ENCODE measurements at places on chromosomes 5 and 9.

DNA sequence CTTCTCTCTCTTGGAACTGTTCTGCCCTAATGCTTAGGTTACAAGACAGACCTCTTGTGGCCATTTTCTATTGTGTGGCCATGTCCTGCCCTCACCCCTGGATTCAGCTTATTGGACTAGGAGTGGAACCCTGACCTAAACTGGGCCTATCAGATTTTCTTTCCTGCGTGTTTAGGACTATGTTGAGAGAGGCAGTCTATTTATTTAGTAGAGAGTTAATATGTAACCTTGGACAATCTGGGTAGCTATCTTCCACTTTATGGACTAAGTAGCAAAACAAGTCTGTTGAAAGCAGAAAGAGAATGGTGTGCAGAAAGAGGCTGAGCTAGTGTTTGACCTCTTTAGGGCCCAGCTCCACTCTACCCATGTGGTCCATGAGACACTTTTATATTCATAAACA is 82.6 kb upstream of the SMIM32 start:
- no peak for DNase-seq

GRCh38 chr5:178381921-178382695 is 149.5 kb upstream of the PHYKPL start:
- no peak for DNase-seq

GRCh38 chr9:136657974-136658848 is 4.5 kb upstream of the EGFL7 start:
- DNase-seq, result no peak

GRCh38 chr5:98827161-98827560 is 53.7 kb downstream of the RGMB start:
- DNase-seq, result no peak

- peak; percentile 2 for DNase-seq
Observed at GRCh38 chr5:180093651-180094382, 22.3 kb upstream of the RNF130 start.

DNA sequence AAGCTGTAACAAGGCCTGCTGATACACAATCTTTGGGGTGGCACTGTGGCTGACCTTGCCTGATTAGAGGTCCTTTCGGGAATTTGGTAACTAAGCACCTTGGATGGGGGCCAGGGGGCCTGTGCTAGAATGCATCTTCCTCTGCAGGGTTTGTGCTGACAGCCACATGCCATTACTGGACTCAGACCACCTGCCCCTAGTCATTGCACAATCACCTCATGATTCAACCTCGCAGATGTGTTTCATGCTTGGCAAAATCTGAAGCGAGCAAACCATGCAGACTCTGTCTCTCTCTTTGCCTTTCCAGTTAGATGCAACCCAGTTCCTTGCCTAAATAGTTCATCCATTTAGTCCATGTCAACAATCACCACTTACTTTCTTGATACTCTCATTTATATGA is 96.5 kb upstream of the ERCC6L2 start:
- DNase-seq, result no peak

DNA sequence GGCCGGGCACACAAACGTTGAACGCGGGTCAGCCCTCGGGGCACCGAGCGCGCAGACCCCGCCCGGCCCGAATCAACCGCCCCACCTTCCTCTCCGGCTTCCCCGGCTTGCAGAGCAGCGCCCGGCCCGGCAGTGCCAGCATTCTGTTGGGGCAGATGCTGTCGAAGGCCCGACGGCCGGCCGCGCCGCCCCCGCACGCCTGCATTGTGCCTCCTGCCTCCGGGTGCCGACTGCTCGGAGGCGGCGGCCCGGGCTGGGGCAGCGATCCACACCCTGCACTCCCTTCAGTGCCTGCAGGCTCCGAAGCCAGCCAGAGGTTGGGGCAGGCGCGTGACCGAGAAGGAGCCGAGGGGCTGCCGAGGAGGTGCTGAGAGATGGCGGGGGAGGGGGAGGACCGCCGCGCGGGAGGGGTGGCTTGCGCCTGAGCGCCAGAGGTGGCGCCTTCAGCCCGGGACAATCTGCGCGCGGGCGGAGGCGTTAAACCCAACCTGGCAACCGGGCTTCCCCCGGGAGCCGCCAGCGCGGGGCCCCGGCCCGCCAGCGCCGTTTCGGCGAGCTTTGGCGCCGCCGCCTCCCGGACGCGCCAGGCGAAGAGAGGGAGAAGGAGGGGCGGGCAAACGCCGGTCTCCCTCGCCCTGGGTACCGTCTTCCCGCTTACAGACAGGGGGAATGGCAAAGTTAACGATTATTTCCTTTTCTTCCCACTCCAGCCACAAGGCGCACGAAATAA is at the start of gene MCIDAS:
Gene MCIDAS, minus strand, starts transcription at position 382 of the 730 bp plus-strand sequence. Its CDS starts 177 bp downstream, at position 205.
- DNase-seq, result peak; percentile 56

DNA sequence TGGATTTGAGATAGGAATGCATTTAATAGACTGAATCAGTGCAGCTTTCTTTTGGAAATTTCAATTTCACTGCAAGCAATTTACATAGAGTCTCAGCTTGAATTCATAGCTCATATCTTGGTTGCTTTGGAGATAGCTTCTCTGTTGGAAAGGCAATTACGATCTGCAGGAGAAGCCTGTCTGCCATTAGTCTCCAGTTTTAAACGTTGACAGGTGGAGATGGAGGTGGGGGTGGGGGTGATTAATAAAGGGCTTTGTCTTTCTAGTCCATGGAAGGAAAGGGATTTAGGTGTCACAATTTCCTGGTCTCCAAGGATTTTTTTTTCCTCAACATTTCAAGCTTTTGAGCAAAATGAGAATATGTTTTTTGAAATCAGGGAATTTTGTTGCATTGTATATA is 184.7 kb downstream of the CARTPT start:
- no peak for DNase-seq

DNA sequence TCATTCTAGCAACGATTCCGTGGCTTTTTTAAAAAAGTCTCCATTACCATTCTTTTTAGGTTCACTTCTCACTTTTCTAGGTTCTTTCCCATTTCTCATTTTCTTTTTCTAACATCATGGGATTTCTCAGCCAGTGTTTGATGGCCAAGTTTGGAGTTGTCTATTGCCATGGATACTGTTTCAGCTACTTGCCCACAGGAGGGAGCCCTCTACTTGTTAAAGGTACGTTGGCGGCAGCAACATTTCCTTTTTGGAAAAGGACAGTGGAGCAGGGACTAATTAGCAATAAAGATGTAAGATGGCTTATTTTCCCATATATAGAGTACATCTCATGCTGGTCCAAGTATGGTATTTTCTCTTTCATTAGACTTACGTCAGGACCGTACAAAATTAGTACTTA is 2257.5 kb upstream of the C9orf72 start:
- DNase-seq, result no peak

DNA sequence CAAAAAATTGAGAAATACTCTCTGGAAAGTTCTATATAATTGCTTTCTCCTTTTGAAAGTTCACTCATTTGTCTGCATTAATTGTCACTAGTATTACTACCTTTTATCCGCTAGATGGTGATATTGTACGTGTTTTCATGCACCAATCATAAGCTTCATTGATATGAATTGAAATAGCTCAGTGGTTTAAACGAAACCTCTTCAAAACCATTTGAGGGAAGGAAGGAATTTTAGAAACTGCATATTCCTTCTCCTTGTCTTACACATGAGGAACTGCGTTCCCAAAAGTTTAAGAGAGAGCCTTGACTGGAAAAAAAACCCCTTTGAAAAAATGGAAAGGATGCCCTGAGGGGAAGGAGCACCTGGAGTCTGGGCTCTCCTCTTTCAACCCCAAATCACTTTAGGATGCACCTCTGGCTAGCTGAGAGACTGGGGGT is 98.6 kb downstream of the YTHDC2 start:
- DNase-seq, result no peak

GRCh38 chr9:33329117-33329563 is 38.8 kb downstream of the NFX1 start:
- DNase-seq, result no peak

- no peak for DNase-seq
Observed at GRCh38 chr5:122137702-122138101, 8.4 kb downstream of the ZNF474 start.

- DNase-seq, result no peak
Observed at GRCh38 chr5:168851902-168852321, 272.7 kb upstream of the PANK3 start.

- DNase-seq, result no peak
Observed at GRCh38 chr5:27242258-27242626, 203.9 kb upstream of the CDH9 start.

GRCh38 chr5:16863469-16863946 is 72.6 kb downstream of the MYO10 start:
- no peak for DNase-seq

- DNase-seq, result no peak
Observed at GRCh38 chr9:111961009-111961408, 64.4 kb downstream of the UGCG start.

GRCh38 chr5:6736524-6737042 is 23.4 kb downstream of the TENT4A start:
- DNase-seq, result no peak

GRCh38 chr9:2939368-2939767 is 95.5 kb upstream of the PUM3 start:
- no peak for DNase-seq

DNA sequence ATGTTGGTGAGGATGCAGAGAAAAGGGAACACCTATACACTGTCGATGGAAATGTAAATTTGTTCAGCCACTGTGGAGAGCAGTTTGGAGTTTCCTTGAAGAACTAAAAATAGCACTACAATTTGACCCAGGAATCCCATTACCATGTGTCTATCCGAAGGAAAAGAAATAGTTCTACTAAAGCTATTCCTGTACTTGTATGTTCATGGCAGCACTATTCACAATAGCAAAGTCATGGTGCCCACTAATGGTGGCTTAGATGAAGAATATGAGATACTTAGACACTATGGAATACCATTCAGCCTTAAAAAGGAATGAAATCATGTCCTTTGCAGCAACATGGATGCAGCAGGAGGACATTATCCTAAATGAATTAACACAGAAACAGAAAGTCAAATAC is 50.2 kb upstream of the CAST start:
- DNase-seq, result no peak

- DNase-seq, result no peak
Observed at GRCh38 chr5:6567835-6568234, 65.0 kb downstream of the NSUN2 start.

DNA sequence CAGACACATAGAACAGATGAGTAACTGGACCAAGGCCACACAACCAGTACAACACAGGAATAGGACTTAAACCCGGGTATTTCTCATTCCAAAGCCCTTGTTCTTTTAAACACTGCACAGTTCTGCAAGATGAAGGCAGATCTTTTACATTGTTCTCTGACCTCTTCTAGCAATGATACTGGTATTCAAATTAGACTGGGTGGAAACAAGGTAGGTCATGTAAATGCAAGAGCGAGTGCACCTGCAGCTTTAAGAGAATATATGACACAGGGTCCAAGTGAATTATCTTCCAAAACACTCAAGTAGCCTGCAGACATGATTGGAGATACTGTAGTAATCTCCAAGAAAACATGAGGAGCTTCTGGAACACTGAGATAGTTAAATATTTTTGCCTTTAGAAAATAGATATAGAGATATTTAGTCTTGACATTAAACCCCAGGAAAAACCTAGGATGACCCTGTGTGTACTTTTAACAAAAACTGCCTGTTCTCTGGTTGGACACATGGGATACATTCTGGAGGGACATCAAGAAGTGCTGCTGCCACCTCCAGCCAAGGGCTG is 130.6 kb upstream of the EPB41L4A start:
- no peak for DNase-seq

GRCh38 chr5:67686746-67687145 is 490.1 kb upstream of the CD180 start:
- DNase-seq, result no peak

DNA sequence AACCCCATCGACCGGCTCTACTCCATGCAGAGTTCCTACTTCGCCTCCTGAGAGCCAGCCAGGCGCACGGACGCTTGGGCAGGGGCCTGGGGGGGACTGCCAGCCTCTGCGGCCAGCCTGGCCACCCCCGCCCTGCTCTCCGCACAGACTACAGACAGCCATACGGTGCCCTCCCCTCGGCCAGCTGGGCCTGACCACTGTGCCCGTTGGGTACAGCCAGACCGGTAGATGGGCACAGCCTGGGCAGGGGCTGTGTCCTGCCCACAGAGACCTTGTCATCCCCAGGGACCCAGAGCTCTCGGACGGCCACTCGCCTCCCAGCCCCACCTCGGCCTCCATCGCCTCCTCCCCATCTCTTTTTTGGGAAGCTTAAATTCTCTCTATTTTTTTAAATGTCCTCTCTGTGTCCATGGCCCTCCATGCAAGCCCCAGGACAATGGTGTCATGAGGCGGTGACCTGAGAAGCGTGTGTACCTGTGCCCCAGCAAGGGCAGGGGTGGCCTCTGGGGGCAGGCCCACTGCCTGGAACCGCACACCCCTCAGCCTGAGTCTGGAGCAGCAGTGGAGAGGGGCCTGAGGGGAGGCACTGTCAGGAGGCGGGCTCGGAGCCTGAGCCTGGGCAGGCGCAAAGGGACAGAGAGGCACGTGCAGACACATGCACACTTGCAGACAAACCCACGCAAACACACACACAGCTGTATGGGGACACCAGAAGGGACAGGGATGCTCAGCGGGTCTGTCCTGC is 82.8 kb downstream of the LMX1B start:
- DNase-seq, result peak; percentile 27

DNA sequence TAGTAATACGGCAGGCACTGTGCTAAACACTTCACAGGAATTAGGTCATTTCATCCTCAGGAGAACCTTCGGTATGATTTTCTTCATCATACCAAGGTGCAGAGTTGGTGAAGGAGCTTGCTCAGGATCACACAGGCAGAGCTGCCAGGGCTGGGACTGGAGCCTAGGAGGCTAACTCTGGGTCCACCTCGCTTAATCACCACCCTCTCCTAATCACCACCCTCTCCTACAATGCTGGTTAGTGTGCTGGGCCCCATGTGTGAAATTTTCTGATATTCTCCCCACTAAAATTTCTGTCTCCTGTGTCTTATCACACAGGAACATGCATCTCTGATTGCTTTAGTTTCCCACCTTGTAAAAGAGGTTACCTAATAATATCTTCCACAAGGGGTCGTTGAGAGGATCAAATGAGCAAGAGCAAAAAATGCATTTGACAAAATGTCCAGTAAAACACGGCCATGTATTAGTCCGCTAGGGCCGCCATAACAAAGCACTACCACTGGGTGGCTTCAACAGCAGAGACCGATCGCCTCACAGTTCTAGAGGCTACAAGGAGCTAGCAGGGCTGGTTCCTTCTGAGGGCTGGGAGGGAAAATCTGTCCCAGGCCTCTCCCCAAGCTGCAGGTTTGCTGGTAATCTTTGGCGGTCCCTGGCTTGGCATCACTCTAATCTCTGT is 128.2 kb upstream of the NFIB start:
- no peak for DNase-seq

DNA sequence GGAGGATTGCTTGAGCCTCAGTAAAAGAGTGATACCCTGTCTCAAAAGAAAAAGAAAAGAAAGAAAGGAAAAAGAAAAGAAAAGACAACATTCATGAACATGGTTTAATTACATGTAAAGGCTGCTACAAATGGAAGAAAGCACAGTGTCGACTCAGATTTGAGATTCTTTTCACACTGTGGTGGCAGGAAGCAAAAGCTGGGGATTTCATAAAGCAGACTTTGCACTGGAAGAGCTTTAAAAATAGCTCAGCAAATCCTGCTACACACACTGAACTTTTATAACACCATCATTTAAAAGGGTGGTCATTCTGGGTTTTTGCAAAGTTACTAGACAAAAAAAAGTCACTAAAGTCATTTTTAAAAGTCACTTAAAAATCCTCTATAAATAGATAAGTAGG is 140.8 kb downstream of the CEMIP2 start:
- no peak for DNase-seq

GRCh38 chr5:9015260-9015936 is 530.5 kb downstream of the SEMA5A start:
- no peak for DNase-seq
